GM23248 (cell line): ENCODE measurements at places on chromosomes 1 and 21.

GRCh38 chr1:8097077-8097799 is 71.1 kb upstream of the ERRFI1 start:
- peak; percentile 91 for DNase-seq

DNA sequence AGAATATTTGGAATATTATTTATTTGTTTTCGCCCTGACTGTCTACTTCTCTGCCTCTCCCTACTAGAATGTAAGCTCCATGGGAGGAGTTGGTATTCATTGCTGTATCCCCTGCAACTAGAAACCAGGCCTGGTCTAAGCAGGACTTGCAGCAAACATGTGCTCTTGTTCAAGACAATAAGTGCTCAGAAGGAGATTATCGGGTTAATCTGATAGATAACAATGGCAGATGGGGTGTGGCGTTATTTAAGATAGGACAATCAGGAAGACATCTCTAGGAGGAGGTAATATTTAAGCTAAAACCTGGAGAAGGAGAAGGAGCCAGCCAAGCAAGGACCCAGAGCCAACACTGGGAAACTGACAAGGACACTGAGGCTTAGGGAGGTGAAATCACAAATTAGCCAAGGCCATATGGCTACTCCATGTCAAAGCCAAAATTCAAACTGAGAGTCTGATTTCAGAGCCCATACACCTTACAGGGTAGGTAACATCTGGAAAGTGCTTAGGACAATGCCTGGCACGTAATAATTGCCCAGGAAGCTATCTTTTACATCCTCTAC is 41.5 kb downstream of the STYXL2 start:
- DNase-seq: no peak

DNA sequence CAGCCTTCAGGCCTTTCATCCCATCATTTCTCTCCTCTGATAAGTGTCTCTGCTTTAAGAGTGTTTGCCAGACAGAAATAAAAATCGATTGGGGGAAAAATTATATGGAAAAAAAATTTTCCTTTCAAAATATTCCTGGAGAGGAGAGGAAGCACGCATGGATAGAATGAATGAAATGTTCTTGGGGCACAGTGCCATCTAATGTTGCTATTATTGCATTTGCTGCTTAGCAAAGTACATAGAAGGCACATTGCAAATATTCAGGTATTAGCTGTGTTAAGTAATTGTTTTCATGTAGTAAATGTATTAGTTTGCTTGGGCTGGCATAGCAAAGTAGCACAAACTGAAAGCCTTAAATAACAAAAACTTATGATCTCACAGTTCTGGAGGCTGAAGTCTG is 18.1 kb downstream of the B3GALT5 start:
- DNase-seq: peak; percentile 26

GRCh38 chr1:241612533-241613477 is 27.4 kb downstream of the CHML start:
- peak; percentile 90 for DNase-seq

GRCh38 chr1:91783423-91784170 is 102.4 kb downstream of the TGFBR3 start:
- DNase-seq: peak; percentile 40

DNA sequence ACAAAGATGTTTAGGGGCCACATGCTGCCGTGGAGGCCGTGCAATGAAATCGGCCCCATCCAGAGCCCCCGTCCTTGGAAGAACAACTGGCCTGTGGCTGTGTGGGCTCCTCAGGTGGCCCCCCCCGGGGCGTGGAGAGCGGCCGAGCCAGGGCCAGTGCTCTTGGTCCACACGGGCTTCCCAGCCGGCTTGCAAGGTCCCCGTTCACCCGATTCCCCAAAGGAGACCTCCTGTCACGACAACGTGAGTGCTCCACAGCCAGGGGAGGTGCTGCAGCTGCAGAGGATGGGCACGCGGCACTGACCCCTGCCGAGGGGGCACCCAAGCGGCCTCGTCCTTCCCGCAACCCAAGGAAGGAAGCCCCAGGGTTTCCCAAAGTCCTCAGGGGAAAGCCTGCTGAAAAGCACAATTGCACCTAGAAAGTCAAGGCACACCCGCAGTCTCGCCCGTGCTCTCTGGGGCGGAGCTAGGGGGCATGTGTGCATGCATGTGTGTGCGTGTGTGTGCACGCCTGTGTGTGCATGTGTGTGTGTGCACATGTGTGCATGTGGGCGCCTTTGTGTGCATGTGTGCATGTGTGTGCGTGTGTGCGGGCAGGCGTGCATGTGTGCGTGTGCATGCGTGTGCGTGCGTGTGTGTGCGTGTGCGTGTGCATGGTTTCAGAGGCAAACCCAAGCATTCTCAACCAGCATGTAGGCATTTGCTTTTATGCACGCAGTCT is 48.2 kb downstream of the SLX9 start:
- no peak for DNase-seq

DNA sequence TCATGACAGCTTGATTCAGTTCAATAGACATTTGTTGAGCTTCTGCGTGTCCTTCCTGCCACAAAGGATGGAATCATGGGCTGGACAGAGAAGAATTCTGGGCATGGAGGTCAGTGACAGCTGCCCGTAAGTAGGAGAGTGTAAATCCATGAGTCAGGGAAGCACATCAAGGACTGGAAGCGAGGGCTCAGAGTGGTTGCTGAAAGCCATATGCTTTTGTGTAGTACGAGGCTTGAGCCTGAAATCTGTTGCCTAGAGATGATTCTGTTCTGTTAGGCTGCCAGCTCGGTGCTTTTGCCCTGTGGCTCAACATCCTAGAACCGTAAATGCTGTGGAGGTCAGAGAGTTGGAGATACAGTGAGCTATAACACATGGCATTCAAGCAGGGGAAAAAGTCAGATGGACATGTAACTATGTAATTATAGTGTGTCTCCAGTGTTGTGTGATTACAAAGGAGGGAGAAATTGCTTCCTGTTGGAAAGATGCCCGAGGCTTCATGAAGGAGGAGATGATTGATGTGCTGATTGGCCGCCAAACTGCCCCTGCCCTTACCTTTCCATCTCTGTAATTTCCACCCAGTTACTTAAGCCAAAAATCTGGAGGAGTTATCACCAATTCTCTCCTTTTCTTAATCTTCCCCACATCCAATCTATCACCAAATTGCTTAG is 92.8 kb upstream of the CACNA1E start:
- no peak for DNase-seq

DNA sequence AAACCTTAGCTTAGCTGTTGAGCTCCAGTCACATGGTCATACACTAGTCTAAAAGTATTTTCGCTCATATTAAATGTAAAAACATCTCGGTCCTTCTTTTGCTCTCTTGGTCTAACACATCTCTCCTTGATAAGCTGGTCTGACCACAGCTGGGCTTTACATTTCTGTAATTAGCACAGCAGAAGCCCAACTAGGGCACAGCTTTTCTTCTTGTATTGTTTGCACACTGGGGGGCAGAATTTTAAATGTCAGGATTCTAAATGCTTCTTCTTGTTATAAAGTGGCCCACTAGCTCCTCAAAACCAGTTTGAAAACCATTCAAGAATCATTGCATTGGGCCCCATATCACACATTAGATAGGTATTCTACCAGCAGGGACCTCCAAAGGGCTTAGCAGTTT is 289.1 kb upstream of the PKN2 start:
- no peak for DNase-seq

DNA sequence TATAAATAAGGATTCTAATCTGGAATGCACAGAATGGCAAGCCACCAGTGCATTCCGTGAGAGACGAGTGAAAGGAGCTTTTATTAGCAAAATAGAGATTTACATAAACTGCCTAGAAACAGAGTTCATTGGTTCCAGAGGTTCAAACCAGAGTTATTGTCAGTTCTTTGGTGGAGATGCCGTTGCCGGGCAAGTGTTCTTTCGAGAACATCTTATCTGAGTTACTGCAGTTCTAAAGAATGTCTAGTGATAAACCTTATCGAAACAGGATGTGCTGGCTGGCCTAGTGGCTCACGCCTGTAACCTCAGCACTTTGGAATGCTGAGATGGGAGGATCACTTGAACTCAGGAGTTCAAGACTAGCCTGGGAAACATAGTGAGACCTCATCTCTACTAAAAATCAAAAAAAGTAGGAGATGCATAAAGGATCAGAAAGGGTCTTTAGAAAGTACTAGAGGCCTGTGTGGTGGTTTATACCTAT is 19.9 kb upstream of the EVI5 start:
- DNase-seq: peak; percentile 88

DNA sequence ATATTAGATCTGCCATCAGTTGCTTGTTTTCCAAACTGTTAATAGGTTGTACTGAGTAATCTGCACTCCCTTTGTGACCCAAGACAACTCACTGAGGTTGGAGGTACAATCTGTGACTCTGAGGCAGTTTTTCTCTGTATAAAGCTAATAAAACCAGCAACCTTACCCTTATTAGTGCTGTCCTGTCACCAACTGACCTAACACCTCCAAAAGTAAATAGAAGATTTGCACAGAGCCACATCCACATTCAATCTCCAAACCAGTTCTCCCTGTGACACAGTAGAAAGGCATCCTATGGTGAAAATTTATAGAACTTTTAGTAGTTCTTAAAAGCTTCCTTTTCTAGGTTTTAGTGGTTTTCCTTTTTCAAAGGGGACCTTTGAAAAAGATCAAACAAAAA is 140.4 kb upstream of the ADGRL2 start:
- peak; percentile 64 for DNase-seq

GRCh38 chr1:223706077-223706973 is 6.0 kb upstream of the CAPN2 start:
- DNase-seq: peak; percentile 88

GRCh38 chr1:116375887-116376728 is 3.1 kb downstream of the ATP1A1 start:
- DNase-seq: peak; percentile 92

DNA sequence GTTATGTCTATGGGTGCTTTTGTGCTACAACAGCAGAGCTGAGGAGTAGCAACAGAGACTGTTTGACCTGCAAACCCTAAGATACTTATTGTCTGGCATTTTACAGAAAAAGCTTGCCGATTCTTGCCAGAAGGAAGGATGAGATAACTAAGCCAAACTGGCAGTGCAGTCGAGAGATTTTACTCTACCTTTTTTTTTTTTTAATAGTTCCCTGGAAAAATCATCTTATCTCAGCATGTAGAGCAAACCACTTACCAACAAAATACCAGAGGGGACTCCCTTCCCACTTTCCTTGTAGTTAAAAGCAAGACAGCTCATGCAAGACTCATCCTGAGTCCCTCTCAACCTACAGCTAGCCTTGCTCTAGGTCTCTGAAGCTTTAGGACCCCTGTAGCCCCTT is 132.9 kb downstream of the SYT2 start:
- peak; percentile 57 for DNase-seq

DNA sequence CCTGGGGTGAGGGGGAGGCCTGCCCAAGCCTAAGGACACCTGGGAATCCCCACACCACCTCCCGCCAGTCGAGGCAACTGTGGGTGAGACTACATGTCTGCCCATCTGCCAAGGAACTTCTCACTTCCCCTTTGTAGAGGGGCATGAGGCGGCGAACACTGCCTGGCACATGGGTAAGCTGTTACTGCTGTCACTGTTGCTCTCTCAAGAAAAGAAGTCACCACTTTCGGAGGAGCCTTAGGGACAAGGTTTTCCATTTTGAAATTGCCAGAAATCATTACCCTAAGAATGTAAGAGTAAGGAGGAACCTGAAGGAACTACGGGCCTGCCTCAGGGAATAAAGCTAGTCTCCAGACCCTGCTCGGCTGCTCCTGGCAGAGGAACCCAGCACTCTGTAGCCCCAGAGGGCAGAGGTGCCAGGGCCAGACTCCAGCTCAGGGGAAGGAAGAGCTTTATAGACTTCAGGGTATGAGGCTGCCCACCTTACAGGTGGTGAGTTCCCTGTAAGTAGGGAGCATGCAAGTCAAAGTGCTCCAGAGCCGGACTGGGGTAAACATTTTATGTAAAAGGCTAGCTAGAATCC is 23.3 kb downstream of the SLC2A1 start:
- DNase-seq: no peak

- DNase-seq: peak; percentile 50
Observed at GRCh38 chr1:65255035-65255655, 54.2 kb upstream of the DNAJC6 start.

GRCh38 chr1:234550341-234551031 is 59.5 kb downstream of the IRF2BP2 start:
- no peak for DNase-seq

DNA sequence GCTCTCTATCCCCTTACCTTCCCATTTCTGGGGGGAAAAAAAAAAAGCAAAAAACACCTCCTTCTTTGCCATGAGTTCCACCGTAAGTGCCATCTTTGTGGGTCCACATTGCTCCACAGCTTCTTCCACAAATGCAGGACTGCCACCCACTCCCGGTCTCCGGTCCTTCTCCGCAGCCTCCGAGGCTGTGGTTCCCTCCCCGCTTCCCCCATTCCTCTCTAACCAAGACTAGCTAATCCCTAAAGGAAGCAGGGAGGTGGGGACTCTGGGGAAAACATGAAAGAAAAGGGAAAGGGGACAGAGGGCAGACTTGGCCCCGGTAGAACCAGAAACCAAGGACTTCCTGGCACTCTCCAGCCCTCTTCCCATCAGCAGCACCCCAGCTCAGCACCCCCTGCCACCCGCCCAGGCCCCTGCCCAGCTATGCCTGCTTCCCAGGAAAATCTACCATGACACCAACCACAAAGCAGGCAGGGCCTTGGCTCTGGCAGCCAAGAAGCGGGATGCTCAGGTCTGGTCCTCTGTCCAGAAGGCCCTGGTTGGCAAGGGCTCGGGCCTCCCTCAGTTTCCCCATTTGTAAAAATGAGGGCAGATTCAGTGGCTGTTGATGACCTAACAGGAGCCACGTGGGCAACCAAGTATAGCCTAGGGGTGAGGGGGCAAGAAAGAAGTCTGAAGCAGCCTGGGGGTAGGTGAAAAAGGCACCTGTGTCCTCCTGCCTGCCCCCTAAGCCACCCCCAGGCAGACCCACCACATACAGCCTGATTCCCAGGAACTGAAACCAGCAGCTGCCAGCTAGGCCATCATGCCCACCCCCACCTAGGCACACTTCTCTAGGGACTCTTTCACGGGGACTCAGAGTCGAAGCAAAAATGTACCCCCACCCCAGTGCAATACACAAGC is 2.5 kb downstream of the EPHA2 start:
- DNase-seq: no peak

DNA sequence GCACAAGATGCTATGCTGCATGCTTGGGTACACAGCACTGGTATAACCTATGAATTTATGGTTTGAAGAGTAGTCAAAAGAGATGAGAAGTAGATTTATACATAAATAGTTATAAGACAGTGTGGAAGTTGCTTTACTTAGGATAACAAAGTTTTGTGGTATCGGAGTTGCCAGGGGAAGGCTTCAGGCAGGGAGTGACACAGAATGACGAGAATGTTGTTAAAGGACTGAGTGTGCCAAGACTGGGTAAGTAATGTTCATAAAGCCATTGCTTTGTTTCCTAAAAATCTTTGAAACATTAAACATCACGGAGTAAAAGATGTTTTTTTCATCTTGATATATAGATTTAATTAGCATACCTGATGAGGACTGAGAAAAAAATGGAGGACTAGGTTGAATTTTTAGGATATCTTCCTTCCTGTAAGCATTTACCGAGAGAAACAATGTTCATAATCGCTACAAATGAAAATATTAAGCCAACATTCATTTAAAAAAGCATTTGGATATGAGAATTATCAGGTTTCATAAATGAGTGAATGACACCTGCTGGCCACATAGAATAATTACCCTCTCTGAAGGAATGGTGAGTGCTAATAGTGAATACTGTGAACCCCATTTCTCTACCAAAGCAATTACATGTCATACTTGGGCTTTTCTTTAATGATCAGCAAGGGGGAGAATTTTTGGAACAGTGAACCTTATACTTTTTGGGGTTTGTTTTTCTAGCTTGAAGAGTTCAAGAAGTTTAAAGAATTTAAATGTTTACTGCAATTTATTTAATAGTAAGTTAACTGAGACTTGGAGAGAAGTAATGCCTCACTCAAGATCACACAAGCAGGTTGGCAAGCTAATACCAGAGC is 28.4 kb downstream of the EXTL2 start:
- DNase-seq: peak; percentile 71

GRCh38 chr1:105684714-105685113 is 1371.8 kb upstream of the PRMT6 start:
- DNase-seq: no peak
